AG10803 (cell line): ENCODE measurements at places on chromosomes 11 and 22.
A peak's percentile ranks its signal among the peaks of the same experiment; 100 is the strongest.

DNA sequence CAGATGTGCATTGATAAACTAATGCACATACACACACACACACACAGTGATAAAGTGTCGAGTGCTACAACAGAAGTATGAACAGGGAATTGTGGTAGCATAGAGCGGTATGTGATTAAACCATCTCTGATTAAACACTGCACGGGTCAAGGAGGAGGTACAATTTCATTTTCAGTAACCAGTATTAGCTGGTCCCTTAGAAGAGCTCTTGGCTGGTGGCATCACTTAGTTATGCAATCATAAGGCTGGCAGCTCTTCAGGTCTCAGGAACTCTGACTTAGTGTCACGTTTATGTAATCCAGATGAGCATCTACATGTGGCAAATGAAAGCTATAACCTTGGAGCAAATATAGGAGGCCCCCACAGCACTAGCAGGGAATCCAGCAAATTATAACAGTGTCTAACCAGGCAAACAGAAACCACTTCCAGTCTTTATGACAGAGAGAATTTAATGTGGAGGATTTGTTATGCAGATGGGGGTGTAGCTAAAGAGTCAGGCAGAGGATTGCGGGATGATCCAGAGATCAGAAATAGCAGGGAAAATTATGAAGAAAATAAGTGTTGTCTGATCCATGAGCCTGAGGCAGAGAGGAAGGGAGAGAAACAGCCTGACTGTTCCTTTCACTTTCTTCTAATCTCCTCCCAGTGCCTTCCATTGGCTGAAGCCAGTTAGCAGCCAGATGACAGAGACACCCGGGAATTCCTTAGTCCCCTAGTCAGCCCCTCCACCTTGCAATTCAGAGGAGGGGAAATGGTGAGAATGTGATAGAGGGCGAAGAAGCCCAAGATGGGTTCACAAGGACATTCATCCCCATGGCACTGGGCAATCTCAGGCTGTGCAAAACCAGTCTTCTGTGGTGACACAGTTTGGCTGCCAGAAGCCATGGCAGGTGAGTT lies 533.1 kb upstream of the TENM4 start:
- peak; percentile 49 for DNase-seq

DNA sequence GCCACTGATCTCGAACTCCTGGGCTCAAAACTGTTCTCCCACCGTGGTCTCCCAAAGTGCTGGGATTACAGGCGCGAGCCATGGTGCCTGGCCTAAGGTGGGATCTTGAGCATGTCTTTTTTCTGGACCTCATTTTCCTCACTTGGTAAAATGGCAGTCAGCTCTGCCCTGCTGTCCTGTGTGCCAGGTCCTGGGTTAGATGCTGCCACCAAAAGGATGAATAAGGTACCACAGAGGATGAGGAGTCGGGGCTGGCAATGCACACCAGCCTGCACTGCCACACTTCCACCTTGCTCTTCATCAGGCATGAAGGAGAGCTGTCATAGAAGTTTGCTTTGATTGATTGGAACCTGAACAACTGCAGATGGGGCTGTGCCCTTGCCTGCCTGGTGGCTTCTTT lies 32.3 kb downstream of the ACO2 start:
- DNase-seq: no peak

DNA sequence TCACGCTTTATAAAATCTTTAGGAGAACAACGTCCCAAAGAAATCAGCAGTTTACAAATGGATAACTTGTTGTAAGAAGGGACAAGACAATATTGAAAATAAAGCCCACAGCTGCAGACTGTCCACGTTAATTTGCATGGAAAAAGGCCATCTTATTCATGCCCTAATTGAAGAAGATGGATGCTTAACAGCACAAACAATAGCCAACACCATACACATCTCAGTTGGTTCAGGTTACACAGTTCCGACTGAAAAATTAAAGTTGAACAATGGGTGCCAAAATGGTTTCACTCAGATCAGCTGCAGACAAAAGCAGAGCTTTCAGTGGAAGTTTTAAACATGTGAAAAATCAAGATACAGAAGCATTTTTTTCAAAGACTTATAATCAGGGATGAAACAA lies 314.2 kb downstream of the RAB38 start:
- DNase-seq: no peak

DNA sequence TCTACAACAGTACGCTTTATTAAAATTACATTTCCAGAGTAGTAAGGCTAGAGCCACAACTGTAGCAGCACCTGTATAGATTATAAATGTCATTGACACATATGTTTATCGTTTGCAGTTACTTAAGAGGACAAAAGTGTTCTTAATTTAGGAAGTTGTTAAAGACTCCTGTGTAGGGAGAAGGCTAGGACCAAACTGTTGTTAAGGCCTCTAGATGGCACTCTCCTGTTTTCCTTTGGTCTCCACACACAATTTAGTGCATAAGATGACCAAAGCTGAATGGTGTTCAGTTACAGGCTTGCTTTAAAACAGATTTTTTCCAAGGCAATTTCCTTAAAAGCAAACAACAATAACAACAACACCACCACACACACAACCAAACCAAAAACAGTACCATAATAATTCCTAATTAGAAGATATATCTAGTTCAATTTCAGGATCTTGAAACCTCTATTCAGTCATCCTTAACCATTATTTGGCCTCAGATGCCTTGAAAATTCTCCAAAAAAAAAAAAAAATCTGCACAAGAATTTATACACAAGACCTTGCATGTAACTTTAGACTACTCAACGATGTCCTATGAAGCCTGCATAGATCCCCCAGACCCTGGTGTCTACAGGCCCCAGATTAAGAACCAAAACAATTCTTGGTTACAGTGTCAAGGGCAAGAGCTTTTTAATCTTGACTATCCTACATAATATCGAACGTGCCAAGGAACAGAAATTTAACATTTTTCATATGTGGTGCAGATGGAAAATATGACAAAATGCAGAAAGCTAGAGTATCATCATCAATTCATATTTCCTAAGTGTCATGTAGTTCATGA lies 42.6 kb upstream of the APOA1 start:
- peak; percentile 82 for DNase-seq

DNA sequence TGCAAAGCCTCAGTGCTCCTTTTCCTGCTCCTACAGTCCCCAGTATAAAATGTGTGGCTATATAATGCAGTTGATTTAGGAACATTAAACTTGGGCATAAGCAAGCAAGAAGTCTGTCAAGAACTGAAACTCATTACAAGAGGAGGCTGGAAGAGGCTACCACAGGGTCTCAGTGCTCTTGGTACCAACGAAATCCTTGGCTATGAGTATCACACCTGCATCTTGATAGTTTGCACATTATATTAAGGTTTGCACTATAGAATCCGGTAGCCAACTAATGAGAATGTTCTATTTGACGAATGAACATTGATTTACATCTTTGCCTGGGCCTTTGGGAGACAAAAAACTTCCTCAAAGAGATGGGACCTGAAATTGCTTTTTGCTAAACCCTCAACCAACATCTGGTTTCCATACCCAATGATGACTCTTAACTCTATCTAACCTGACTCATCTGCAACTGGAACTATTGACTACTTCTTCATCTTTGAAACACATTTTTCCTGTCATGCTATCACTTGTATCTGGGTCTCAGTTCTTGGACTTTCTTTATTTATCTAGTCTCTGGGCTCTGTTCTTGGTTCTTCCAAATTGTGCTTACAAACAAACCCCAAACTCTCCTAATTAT lies 207.2 kb upstream of the CTSC start:
- DNase-seq: peak; percentile 67
